T-helper 2 cell (primary cell): ENCODE measurements at places on chromosomes 12 and 14.

GRCh38 chr14:28323951-28324741 is 442.4 kb upstream of the FOXG1 start:
- no peak for DNase-seq

- peak; percentile 29 for DNase-seq
Observed at GRCh38 chr14:41749429-41749828, 142.8 kb downstream of the LRFN5 start.

DNA sequence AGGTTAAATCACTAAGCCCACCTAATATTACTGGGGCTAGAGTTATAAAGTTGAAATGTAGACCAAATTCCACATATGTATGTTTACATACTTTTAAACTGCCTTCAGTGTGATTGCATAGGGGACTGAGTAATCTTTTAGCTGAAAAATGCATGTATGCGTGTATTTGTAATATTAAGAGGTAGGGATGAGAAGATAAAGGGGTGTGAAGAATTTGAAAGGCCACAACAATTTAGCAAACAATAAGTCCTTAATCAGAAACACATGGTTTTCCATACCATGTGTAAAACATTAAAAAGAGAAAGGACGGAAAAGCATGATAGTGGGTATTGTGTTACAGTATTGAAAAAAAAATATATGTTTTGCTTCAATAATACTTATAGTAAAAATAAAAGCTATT is 919.9 kb upstream of the FLRT2 start:
- DNase-seq, result no peak

- DNase-seq, result no peak
Observed at GRCh38 chr12:58081488-58081887, 140.1 kb downstream of the ATP23 start.

DNA sequence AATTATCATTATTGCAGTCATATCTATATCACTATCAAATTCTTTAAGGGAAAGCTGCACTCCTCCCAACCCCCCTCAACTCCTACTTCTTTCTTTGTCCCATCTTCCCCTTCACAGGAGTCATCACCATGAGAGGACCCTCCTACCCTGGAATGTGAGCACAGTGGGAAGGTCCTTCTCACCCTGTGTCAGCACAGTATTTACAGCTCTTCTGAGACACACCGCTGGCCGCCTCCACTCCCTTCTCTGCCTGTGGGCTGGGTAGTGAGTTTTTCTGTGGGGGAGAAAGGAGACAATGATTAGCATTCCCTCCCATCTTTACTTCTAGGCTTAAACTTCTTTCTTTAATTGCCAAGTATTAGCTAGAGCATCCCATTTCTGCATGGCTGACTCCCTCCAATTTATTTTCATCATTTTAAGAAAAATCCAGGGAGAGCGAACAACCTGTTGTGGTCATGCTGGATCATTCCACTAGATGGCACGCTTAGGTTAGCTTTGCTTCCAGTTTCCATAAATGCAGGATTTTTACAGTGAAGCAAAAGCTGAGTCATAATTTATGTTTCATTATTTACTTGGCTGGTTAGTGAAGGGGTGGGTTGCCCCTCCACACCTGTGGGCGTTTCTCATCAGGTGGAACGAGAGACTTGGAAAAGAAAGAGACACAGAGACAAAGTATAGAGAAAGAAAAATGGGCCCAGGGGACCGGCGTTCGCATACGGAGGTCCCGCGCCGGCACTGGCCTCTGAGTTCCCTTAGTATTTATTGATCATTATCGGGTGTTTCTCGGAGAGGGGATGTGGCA is 188.5 kb downstream of the ALX1 start:
- DNase-seq, result no peak
